ENCODE measurements at places on chromosomes 6 and 20.

DNA sequence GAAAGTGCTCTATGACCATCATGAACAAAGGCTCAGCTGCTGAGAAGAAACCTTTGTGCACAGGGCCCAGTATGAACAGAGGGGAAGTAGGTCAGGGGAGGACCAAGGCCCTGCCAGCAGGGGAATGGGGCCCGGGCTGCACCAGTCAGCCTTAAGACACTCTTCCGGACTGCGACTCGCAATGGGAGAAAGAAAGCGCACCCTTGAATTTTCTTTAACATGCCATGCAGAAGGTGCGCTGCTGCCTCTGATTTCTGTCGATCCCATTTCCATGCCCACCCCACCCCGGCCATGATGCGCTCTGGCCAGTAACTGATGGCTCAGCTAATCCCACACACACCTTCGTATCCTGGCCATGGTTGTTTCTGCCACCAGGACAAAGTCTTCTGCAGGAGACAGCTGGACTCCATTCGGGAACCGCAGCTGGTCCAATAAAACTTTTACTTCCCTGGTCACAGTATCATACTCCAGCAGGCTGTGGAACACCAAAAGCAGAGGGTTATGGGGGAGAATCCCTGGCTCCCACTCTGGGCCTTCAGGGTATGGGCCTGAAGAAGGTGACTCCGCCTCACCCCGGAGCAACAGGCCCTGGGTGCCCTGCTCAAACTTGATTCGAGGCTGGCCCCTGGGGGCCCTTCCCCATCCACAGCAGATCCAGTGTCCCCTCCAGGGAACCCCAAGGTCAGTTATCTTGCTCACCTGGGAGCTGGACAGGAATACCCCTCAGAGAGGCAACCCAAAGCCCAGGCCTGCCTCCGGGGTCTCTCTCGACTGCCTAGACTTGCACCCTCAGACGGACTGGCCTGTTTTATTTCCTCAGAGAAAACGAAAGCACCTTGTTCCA lies 20.3 kb downstream of the CST7 start:
- DNase-seq: no peak

GRCh38 chr20:20603339-20603990 lies 109.0 kb downstream of the RALGAPA2 start:
- DNase-seq: no peak

DNA sequence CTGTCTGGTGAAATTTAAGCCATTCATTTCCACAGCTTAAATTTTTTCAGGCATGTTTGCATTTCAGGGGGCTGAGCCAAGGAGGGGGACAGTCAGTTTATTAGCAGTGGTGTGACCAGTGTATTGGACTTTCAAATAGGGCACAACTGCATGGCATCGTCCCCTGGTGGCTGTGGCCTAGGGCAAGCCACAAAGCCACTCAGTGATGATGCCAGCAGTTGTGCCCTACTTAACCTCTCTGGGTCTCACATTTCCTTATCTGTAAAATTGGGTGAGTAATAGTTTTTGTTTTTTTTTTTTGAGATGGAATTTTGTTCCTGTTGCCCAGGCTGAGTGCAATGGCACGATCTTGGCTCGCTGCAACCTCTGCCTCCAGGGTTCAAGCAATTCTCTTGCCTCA lies 48.0 kb downstream of the CDC5L start:
- no peak for DNase-seq

DNA sequence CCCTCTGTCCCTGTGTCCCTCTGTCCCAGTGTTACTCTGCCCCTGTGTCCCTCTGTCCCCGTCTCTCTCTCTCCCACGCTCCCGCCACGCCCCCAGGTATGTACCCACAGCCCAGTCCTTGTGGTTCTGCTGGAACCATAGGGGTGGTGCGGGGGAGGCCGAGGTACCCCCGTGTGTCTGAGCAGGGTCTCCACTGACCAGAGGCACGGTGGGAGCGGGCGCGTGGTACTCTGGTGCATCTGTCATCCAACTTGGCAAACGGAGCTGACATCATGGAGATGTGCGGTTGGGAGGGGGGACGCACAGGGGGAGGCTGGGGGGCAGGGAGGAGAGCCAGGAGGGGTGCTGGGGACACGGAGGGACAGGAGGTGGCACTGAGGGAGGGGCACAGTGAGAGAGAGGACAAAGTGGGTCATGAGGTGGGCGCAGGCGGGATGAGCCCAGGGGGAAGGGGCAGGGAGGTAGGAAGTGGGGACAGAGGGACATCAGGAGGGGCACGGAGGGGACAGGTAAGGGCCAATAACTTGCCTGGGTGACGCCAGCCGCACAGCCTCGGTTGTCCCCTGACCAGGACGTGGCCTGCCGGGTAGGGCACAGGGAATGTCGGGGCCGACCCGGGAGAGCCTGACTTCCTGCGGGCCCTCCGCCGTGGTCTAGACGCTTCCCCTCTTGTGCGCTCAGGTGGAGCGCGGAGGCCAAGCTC lies 163.6 kb upstream of the PDE10A start:
- DNase-seq: no peak

GRCh38 chr6:111951497-111952085 lies 78.3 kb upstream of the FYN start:
- DNase-seq: no peak

GRCh38 chr20:50333812-50334211 lies 143.2 kb downstream of the CEBPB start:
- DNase-seq: no peak

DNA sequence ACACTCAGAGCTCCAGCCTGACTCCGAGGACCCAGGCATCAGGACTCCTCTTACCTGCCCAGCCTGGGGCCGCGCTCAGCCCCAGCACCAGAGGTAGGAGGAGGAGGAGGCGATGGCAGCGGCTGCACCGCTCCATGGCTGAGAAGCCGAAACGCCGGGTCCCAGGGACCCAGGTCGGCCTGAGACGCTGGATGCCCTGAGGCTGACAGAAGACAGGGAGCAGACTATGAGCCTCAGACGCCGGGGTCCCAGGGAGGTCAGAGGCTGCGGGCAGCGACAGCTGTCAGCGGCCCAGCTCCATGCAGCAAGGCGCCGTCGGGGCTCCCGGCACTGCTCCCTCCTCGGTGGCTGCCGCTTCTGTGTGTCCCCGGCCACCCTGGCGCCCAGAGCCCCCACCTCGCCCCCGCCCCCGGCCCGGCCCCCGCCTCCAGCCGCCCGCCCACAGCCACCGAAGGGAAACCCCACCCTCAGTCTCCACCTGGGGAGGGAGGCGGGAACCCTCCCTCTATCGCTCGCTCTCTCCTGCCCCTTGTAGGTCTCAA lies at the start of gene COL11A2:
Gene COL11A2, minus strand, starts transcription at position 363 of the 542 bp plus-strand sequence. Its CDS starts 227 bp downstream, at position 136.
- no peak for DNase-seq

DNA sequence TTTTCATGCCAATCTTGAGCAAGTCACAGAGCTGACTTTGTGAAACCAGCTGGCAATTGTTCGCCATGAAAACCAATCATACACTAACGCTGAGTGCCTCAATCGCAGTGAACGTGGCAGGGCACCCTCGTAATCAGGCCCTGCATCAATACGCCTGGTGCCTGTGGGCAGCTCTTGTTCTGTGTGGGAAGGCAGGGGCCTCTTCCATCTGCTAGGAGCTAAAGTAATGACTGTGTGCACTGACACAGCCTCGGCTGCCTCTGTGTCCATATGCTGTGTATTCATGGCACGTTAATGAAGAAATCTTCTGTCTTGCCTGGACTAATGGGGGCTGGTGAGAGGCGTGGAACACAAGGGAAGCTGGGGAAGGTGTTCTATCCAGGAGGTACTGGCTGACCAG lies 27.8 kb upstream of the SYNDIG1 start:
- no peak for DNase-seq

- no peak for DNase-seq
These were observed 72.8 kb upstream of the PAX1 start for GRCh38 chr20:21632735-21633053.

GRCh38 chr20:34970193-34970840 lies 14.6 kb downstream of the MYH7B start:
- DNase-seq: no peak

- DNase-seq: no peak
These were observed 40.3 kb upstream of the IL20RA start for GRCh38 chr6:137084865-137085617.

All from RKO (cell line).